Hypothalamus (tissue), 51 donors: ENCODE measurements at places on chromosomes 3 and 15.

DNA sequence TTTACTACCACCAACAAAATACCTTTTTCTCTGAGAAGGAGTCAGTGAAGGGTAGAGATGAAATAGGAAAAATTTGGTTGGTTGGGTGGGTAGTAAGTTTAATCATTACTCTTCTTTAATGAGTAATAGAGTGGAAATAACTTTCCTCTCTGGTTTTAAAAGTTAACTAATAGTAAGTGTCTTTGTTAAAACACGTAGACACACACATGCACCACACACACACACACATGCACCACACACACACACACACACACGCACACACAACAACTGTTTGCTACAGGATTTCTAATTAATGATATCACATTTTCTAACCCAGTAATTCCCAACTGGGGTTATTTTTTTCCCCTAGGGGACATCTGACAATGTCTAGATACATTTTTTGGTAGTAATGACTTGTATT is 84.1 kb downstream of the CHL1 start:
- DNase-seq: no peak

DNA sequence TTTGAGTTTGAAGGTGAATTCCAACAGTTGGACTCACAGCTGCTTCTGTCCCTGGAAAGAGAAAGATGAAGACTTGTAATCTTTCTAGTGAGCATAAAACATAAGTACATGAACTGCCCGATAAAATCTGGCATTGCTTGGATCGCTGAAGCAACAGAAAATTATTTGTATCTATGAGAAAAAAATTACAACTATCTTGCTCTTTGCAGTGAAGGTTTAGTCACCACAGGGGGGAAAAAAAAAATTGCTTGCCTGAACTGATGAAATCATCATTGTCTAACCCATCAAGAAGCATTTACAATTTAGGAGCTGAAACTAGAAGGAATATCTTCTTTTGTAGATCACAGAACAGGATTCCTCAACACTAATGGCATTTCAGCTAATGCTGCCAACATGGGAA is 20.0 kb downstream of the TMEM207 start:
- DNase-seq: no peak

DNA sequence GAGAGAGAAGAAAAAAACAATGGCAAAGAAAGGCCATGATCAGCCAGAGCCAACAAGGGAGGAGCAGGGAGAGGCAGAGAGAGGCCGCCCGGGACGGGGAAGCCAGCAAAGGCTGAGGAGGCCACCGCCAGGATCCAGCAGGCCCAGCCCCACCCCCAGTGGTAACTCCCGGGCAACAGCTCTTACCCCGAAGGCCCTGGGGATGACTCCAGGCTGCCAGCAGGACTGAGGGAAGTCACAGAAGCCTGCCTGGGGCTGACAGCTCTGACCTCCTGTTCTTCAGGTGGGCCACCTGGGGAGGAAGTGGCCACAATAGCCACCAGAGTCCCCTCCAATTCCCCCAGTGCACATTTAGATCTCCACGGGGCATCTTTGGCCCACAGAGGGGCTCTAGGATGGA is 184.3 kb upstream of the LINGO1 start:
- no peak for DNase-seq

DNA sequence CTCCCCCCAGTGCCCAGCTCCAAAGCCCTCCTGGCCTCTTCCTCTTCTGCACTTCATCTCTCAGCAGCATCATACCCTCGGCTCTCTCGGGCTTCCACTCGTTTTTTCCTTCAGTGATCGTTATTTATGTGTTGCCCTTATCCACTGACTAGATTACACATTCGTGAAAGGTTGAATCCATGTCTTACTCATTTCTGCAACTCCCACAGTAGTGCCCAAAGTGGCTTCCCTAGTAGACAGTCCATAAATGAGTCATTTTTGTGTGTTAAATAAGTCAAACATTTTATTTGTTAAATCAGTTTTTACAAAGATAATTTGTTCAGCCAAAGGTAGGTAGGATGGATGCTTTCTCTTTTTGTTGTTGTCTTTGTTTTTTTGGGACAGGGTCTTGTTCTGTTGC is 87.4 kb downstream of the CRTC3 start:
- no peak for DNase-seq

DNA sequence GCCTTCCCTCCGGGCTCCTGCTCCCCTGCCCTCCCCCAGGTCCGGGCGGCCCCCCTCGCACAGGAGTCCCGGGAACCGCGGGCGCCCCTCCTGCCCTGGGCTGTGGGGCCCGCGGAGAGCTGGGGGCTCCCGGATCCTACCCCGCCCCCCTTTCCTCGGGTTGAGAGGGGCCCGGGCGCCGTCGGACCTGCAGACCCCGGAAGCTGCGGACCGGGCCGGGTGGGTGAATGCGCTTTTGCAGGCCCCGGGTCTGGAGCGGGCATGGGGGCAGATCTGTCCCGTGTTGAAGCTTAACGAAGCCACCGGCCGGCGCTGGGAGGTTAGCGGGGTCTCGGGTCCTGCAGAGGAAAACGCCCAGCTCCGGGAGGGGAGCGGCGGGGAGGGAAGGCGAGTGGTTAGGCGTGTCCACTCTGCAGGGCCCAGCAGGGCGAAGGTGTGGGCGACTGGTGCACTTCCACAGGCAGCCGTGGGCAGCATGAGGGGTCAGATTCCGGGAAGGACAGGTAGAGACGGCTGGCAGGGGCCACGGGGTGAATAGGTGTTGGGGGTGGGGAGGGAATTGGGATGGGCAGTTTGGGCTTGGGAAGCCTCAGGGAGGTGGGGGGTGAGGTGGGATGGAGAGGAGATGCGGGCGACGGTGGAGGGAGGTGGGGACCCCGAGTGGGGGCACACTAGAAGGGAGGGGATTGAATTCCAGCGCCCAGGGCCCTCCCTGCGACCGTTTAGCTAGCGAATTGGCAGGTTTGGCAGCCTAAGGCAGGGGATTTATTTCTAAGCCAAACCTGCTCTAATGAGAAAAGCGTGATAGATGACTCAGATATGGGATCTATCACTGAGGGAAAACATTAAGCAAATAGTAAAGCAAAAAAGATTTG is 635 bp downstream of the CD276 start:
- peak; percentile 51 for DNase-seq

GRCh38 chr3:24661175-24661584 is 166.5 kb upstream of the THRB start:
- DNase-seq: no peak

- DNase-seq: no peak
Observed at GRCh38 chr15:37107071-37107743, 6.9 kb upstream of the MEIS2 start.

DNA sequence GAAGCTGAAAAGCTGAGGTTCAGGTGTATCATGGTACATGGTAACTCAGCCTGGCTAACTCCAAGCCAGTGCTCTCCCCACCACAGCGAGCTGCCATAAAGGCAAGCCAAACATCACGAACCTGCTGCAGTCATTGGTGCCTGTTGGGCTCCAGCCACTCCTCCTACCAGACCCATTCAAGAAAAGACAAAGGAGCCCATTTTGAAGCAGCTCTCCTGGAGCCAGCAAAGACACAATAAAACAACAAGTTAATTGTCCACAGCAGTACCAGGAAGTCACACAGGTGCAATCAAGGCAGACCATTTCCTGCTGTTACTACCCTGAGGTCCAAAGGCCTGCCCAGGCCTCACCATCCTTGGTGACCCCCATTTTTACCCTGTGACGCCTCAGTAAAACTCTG is 77.6 kb downstream of the DAPK2 start:
- no peak for DNase-seq

DNA sequence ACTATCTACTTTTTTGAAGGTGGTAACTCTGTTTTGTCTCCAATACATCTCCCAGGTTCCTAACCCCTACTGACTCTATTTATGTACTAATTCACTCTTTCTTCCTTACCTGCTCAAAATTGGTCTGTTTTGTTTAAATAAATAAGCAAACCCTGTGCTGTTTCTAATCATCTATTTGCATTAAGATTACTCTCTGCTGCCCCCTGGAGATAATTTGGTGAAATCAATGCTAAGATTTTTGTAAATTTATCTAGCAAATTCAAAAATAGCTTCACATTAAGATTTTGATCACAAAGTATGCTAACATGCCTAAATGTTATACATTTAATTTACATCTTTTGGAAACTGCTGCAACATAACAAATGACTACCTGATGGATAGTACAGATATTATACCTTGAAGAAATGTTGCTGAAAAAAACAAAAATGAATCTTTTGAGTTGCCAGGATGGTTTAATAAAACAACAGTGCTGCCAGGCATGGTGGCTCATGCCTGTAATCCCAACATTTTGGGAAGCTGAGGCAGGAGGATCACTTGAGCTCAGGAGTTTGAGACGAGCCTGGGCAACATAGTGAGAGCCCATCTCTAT is 4.4 kb upstream of the CD200R1 start:
- DNase-seq: no peak

DNA sequence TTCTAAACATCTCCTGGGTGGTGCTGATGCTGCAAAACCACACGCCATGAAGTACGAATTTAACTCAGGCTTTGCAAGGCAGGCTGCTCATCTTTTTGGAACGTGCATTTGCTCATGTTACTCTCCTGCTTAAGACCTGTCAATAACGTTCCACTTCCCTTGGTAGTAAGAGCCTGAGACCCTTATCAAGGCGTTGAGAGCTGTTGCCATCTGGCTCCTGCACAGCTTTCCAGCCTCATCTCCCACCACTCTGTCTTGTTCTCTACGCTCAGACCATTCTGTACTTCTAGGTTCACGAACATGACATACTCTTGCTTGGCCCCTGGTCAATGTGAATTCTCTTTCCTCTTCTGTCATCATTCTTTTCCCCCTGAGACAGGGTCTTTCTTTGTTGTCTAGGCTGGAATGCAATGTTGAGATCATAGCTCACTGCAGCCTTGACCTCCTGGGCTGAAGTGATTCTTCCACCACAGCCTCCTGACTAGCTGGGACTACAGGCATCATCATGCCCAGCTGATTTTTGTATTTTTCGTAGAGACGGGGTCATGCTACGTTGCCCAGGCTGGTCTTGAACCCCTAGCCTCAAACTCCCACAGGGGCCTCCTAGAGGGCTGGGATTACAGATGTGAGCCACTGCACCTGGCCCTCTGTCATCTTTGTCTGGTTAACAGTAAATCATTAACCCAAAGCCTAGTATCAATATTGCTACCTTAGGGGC is 202.8 kb downstream of the CADPS start:
- DNase-seq: no peak

GRCh38 chr15:35442742-35443141 is 103.2 kb downstream of the DPH6 start:
- DNase-seq: no peak

DNA sequence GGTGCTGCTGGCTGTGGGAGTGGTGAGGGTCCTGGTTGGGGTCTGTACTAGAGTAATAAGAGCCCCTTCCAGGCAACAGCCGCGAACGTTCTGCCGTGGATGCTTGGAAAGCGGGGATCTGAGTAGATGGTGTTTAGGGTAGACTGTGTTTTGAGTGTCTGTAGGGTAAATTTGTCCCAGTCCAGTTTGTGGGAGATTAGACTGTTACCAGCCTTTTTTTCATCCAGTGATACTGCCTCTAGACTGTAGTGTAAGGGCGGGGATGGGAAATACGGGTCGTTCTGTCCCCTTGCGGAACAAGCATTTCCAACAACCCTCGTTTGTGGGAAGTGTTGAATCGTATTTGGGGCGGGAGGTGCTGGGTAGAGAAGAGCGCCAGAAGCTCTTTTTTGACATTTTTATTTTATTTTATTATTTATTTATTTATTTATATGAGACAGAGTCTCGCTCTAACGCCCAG is 424 bp downstream of the HAUS2 start:
- DNase-seq: no peak

GRCh38 chr3:100702082-100702979 is 7.0 kb upstream of the TFG start:
- no peak for DNase-seq

GRCh38 chr15:48859426-48859825 is 18.5 kb upstream of the EID1 start:
- DNase-seq: no peak

- no peak for DNase-seq
Observed at GRCh38 chr3:18201315-18201714, 223.8 kb downstream of the SATB1 start.

DNA sequence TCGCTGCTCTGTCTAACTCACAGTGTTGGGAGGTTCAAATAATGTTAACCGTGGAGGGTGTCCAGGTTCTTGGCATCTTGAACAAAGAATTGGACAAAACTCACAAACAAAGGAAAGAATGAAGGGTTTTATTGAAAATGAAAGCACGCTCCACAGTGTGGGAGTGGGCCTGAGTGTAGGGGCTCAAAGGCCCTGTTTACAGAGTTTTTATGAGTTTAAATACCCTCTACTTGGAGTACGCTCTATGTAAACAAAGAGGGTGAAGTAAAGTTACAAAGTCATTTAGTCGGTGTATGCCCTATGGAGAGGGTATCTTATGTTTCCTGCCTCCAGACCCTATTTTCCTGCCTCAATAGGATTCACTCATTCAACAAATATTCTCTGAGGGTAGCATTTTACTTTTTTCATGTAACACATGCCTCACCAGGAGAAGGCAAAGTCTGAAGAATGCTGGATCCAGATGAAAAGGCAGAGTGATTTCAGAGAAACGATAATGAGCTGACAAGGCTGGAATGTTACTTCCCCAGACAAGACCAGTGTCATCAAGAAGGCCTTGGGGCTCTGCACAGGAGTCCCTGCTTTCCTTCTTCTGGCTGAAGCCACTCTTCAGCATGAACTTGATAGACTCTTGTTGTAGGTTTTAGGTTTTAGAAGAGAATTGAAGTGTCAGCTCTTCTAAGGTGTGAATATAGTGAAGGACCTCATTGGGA is 163.6 kb downstream of the FAM43A start:
- DNase-seq: no peak

DNA sequence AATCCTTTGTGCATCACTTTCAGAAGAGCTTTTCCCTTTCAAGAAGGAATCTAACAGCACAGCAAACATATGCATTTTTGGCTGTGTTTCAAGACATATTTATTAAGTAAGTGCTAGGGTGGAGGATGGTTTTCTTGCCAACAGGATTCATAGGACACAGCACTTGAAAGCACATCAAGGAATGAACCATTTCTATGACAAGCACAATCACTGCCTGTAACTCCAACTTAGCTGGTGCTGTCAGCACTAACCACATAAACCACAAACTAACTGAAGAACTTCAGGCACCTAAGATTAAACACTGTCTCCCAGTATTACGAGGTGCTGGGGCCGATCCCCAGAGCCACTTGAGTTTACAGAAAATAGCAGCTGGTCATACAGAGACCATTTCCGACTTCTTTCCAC is 35.4 kb upstream of the SPRED1 start:
- no peak for DNase-seq
